ENCODE measurements at places on chromosomes 1 and 21.

DNA sequence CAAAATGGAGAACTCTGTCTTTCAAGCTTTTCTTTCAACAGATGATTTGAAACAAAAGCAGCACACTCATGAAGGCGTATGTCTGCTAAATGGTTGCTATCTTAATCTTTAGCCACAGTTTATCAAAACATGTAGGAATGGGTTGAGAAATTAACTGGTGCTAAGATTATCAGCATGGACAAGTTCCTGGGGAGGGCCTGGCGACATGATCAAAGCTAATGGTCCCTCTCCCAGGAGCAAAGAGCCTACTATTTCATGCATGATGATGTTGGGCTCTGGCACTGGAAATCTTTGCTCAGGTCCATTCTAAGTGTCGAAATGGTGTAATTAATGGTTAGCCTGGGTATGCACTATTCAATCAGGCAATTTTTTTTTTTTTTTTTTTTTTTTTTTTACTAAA, 91.7 kb downstream of the SLC45A1 start:
- no peak for DNase-seq

- DNase-seq: no peak
Measured at GRCh38 chr21:44368711-44369446, 15.5 kb downstream of the TRPM2 start.

GRCh38 chr1:157274698-157275534, 136.7 kb upstream of the ETV3 start:
- DNase-seq: no peak

DNA sequence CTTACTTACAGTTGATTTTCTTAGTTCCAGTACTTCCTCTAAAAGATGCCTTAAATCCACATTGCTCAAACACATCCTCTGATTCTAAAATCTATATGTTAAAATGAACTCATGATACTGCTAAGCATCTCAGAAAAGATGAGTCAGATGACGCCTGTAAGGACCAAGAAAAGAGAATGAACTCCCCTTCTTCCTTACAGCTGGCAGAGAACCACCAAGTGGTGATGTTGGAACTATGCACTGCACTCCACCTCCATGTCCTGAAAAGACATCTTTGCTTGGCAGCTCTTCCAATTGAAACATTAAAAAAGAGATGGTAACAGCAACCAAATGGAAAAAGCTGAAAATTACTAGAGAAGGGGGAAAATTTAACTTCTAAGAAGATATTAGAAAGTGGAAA, 648.8 kb downstream of the PTPRC start:
- DNase-seq: no peak

GRCh38 chr1:222905151-222905550, 90.3 kb downstream of the DISP1 start:
- DNase-seq: no peak

GRCh38 chr1:153277852-153278251, 18.4 kb downstream of the LORICRIN start:
- no peak for DNase-seq
